ENCODE measurements at places on chromosomes 1 and 21. TPM values are rescaled to one million over a fixed set of nuclear protein-coding genes. Genes with fewer than 3 reads are reported as not detected.

The YBX1 gene
- total RNA-seq = 667 TPM

The RCAN3 gene
- 7.3 TPM for total RNA-seq

The C1orf94 gene
- not detected for total RNA-seq

The AJAP1 gene
- total RNA-seq = not detected

The SPRR4 gene
- total RNA-seq = not detected

The CDK18 gene
- 2.5 TPM for total RNA-seq

The SELL gene
- total RNA-seq = 0.81 TPM

The RBP7 gene
- not detected for total RNA-seq

The FAM151A gene
- total RNA-seq = not detected

The CACHD1 gene
- total RNA-seq = 3.4 TPM

The ARHGEF11 gene
- 21.2 TPM for total RNA-seq

The CRYBG2 gene
- not detected for total RNA-seq

The SLAMF9 gene
- total RNA-seq = not detected

The ZSWIM5 gene
- under 0.01 TPM for total RNA-seq

The SERBP1 gene
- total RNA-seq = 206 TPM

The LORICRIN gene
- not detected for total RNA-seq

The ZNF691 gene
- total RNA-seq = 5.5 TPM

The HNRNPCL2 gene
- total RNA-seq = not detected

The SORT1 gene
- total RNA-seq = 2.3 TPM

The RCOR3 gene
- total RNA-seq = 45.3 TPM

The C8A gene
- not detected for total RNA-seq

The PRR9 gene
- not detected for total RNA-seq

The PLA2G4A gene
- 67.5 TPM for total RNA-seq

The AURKAIP1 gene
- 117 TPM for total RNA-seq

The SLC44A3 gene
- 0.36 TPM for total RNA-seq

The ADGRB2 gene
- 3.9 TPM for total RNA-seq

The AMY1B gene
- total RNA-seq = not detected

The OR2G6 gene
- total RNA-seq = not detected

The TMEM269 gene
- total RNA-seq = not detected

The S100A7A gene
- not detected for total RNA-seq
